GM12864 (cell line): ENCODE measurements at places on chromosomes 1 and 21.

DNA sequence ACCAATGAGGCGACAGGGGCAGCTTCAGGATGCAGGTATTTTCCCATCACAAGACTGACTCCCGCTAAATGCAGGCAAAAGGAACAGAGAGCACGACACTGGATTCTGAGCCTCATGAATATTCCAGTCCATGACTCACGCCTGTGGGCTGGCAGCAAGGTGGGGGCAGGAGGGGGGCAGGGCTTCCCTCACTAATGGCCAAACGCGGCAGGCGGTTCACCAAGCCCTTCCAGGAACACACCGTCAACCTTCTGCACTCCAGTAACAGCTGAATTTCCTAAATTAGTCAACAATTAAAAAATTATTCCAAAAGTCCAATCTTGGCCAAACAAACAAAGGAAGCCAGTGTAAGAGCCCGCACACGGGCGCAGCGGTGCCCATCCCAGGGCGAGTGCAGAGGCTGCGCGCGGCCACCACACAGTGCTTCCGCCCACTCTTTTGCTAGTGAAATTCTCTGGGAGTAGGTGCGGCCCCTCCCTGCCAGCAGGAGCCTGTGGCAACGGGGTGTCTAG is 12.5 kb upstream of the GPR153 start:
- DNase-seq = no peak

- no peak for DNase-seq
Observed at GRCh38 chr1:230086151-230086550, 19.1 kb downstream of the GALNT2 start.

DNA sequence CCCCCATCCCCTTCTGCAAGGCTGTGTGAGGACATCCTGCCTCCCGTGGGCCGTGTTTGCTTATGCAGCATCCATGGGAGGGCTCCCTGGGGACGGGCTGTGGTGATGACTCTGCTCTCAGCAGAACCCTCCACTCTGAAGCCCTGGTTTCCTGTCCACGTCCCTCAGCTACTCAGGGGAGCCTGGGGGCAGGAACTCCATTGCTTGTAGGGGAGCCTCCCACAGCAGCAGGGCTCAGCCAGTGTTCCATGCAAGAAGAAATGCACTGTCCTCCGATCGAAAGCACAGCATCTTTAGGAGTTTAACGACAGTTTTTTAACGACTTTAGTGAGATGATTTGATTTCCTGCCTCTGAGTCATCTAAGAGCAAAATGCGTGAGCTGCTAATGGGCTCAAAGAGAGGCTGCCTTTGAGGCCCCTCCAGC is 8.3 kb upstream of the KCNAB2 start:
- no peak for DNase-seq

DNA sequence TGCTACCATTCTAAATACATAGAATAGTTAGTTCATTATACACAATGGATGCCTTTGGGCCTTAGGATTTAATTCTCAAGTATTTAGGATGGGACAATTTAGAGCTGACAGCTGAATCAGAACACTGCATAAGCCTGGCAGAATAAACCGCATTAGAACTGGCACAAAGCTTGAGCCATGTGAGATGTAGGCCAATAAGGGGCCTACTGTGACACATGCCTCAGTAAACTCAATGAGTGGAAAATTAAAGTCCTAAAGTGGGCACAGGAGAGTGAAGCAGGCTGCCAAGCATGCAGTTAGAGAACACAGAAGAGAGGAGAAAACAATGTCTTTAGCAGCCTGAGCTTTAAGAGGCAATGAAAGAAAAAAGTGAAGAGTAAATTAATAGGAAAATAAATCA is 24.3 kb downstream of the SCYL3 start:
- DNase-seq = no peak

- DNase-seq = no peak
Observed at GRCh38 chr1:111955755-111956154, 33.7 kb downstream of the KCND3 start.

DNA sequence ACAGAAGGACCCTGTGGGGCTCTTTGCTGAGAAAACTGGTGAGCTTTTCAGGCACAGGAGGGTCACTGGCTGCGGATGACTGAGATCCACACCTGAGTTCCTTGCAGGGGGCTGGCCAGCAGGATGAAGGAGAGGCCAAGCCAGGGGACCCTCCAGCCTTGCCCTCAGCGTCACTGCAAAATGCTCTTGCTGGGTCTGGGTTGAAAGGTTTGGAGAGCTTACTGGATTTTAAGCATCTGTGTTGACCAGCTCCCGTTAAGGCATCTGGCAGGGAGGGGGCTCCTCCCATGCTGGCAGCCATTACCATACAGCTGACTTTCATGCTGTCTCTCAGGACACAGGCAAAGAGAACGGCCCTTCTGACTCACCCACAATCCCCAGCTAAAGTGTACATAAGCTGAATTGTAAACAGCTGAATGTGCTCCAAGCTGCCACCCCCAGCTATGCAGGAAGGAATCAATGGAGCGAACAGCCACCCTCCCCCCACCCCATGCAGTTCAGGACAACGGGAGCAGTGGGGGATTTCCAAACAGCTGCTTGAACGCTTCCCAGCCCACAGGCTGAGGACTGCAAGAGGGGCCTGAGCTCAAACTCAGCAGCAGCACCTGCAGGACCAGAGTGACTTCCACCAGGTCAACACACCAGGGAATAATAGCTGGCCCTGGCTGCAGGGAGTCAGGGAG is 21.3 kb upstream of the A3GALT2 start:
- DNase-seq = no peak

GRCh38 chr1:61450454-61450853 is 274.5 kb downstream of the TM2D1 start:
- DNase-seq = no peak

DNA sequence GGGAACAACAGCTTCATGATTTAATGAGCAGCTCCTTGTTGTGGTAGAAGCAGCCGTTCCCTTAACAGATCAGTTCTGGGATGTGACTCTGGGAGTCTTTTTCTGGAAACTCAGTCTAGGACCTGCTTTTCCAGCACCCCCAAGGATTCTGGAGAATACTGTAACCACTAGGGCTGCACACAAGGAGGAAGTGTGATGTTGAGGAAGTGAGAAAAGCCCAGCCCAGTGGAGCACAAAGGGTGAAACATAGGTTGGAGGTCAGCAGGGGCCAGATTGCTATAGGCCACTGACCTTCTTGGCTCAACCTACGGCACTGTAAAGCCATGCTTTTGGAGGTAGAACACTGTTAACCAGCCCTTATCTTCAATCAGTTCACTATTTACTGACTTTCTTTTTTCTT is 10.1 kb upstream of the PLA2G5 start:
- DNase-seq = no peak

DNA sequence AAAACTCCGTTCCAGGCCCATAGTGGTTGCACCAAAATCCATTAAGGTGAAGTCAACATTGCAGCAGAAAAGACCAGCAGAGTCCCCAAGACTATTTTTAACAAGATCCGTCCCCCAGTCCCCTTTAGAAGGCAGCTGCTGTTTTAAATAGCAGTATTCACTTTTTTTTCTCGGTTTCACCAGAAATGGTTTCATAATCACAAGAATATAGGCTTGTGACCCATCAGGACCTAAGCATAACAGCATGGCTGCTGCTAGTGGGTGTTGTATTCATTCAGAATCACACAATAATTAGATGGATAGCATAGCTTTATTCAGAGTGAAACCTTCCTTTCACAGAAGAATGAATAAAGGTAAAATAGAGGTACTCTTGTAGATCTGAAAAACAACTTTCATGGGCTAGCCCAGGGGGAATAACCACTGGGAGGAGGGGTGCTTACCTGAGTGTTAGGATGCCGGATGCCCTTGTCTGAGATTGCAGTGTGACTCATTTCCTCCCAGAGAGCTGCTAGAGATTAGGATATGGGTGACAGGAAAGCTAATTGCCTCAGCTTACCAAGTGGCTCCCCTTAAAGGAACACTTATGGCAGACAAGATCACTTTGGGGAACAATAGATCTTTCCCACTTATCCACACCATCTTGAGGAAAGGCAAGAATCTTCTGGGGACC is 35.0 kb downstream of the ACKR1 start:
- DNase-seq = peak; percentile 24

DNA sequence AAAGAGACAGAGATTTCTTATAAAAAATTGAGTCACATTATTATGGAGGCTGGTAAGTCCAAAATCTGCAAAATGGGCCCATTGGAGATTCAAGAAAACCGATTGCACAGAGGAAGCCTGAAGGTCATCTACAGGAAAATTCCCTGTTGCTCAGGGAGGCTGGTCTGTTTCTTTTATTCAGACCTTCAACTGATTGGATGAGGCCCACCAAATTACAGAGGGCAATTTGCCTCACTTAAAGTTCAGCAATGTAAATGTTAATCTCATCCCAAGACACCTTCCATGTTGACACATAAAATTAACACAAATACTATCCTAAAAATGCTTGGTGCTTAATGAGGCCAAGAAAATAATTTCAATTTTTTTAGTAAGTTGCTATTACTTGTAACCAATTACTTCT is 219.2 kb upstream of the RUNX1 start:
- DNase-seq = no peak

- peak; percentile 18 for DNase-seq
Observed at GRCh38 chr1:107750364-107750959, 214.5 kb downstream of the VAV3 start.

DNA sequence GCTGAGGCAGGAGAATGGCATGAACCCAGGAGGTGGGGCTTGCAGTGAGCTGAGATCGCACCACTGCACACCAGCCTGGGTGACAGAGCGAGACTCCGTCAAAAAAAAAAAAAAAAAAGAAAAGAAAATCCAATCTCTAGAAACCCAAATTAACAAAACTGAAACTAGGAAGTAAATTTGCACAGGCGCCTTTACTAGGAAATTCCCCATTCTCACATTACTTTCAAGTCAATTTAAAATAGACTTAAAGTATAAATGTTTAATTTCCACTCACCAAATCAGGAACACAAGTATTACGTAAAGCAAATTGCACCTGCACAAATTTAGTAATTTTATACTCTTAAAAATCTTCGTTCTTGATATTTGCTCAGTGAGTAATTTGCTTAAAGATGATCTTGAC is 67.8 kb upstream of the BCAR3 start:
- no peak for DNase-seq

DNA sequence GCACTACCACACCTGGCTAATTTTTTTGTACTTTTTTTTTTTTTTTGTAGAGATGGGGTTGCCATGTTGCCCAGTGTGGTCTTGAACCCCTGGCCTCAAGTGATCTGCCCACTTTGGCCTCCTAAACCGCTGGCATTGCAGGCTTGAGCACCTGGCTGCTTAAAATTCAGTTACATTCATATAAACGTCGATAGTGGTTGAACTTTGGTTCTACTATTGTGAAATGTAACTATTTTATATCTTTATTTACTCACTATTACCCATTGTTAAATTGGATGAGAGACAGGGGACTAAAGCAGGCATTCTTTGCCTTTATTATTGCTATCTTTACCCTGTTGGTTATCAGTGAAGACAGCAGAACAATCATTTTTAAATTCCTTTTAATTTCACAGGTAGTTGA is 6.2 kb downstream of the SNX27 start:
- DNase-seq = no peak

GRCh38 chr1:115340879-115341278 is 2.8 kb upstream of the NGF start:
- DNase-seq = no peak

DNA sequence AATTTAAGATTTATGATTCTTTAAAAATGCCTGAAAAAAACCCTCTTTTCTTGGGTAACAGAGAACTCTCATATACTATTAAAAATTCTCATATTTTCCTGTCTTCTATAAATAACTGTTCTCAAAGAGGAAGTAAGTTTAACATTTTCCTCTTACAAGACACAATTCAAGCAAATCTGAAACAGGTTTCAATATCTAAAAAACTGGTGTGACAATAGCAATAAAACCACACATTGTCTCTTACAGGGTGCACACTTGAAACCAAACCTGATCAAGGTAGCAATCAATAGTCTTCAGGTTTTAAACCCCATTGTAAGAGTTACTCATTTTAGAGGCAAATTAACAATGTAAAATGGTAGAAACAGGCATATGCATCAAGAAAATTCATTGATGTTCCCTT is 28.0 kb downstream of the FUBP1 start:
- peak; percentile 22 for DNase-seq

- DNase-seq = no peak
Observed at GRCh38 chr1:40847023-40847745, 15.0 kb downstream of the CITED4 start.

DNA sequence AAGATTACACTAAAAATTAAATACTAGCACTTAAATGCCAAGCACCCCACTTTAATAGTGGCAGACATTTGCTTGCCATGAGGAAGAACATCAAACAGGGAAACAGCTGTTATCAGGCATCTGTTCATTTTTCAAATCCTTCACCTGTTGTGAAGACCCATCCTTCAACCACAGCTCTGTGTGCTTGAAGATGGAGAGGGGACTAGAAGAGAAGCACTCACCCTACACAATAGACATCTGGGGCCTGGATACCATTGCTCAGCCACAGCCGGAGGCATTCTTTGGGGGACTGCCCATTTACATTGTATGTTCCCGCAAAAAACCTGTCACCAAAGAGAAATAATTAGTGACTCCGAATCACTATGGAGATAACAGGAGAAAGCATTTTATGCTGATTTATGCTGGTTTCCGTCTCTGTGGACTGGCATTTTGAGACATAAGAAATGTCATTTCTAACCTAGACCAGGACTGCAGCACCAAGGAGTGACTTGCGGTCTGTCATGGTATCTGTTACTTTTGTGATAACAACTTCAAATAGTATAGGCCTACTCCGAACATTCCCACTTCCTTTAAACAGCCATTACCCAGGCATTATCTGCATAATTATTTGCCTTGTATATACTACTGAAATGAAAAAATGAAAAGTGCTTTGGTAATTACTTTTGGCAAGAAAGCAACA is 28.8 kb upstream of the MTF1 start:
- no peak for DNase-seq

DNA sequence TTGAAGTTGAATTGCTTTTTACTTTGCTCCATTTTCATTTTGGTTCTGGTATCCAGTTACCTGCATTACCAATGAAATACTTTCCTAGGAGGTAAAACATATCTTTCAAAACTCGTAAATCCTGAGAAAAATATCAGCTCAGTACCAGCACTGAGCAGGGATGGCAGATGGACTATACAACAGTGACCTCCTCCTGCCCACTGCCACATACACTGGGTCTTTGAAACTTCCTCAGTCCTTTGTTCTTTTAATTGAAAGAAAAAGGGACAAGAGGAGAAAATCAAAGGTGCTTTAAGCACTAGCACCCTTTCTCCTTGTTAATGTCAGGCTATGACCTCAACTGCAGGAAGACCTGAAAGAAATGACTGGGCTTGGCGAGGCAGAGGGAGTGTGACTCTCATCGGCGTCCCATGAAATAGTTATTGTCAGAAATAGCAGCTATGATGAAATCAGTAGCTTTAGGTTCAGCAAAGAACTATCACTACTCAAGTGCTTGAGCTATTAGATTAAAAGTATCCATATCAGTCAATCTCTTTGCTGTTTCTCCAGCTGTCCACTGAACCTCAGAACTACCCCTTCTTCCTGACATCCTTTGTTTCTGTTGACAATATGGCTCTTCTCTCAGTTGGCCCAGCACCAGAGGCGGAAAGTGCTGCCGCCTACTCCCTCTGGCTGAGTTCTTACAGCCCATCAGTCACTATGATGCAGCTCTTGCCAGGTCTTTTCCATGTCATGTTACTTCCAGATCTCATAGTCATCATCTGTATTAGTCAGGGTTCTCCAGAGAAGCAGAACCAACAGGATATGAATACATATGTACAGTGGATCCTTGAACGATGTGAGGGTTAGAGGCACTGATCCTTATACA is 207.0 kb upstream of the MAP1LC3C start:
- no peak for DNase-seq
